ENCODE measurements at places on chromosomes 5 and 9.

- no peak for DNase-seq
Observed at GRCh38 chr9:112093870-112094216, 81.3 kb downstream of the SUSD1 start.

DNA sequence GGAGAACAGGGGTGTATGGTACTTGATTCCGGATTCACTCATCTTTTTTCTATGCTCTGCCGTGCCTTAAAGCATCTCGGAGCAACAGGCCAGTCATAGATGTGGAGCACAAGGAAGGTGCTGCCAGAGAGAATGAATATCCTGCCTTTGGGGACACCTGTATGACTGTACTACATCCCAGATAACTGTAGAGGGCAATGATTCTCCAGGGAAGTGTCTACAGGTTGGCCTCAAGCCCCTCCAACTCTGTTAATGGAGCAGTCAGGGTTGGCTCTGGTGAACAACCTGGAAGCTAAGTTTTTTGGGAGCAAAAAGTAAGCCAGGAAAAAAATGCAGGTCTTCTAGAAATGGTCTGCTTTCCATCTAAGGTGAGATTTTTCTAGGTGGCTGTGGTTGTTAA, 71.0 kb downstream of the NREP start:
- DNase-seq: no peak

DNA sequence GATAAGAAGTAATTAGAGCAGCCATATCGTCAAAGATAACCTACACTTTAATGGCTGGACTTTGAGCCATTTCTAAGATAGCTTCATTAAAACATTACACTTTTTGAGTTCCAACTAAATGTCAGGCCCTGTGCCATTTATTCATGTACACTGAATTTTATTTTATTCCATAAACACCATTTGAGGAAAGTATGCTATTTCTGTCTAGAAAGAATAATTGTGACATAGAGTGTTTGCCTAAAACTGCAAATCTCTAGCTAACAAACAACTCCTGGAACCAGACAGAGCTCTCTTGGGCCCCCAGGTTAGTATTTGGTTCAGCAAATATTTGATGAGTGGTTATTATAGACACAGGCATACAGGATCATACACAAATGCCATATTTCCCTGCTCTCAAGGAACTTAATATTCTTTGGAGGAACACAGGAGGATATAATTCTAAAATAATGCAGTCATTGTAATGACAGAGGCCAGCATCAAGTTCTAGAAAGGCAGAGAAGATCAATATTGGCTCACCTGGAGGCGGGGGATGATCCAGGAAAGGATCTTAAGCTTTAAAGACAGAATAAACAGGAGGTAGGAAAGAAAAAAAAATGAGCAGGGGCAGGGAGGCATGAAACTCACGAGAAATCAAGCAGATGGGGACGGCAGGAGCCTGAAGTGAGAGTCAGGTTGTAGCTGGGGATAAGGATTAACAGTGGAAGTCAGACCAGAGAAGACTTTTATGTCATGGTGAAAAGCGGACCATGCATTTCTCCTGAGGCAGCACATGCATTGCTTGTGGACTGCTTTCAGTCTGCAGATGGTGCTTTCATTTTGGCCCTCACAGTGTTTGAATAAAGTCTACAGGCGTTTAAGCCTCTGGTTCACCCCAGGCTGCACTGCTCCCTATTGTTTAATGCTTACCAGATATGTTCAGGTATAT, 127.7 kb downstream of the GCNT1 start:
- no peak for DNase-seq

DNA sequence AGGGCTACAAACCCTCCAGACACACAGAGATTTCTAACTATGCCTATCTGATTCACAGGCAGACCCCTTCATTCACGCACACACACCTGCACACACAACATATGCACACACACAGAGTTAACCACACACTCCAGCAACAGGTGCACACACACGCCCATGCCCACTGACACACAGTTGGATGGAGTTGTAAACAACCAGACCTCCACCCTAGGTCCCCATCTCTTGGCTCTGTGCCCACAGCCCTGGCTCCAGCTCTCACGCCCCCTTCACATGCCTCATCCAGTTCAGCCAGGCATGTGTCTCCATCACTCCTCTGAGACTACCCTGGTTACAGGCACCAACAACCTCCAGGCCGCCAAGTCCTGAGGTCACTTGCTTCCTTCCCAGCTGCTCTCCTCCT, 61.1 kb downstream of the PSD2 start:
- DNase-seq: no peak

DNA sequence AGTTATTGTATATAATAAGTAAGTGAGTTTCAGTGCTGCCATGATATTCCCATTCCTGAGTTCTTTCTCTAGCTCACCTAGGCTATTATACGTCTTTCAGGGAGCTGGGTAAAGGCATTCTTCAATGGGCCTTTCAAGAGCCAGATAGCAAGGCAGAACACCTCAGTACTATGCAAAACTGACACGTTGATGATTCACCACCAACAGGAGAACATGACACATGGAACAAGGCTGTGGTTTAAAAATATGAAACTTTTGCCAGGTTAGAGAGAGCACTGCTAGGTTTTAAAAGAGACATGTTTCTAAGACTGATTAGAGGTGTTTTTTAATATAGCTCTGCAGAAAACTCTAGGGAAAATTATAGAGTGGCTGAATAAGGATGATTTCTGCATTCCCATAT, 95.9 kb downstream of the UGCG start:
- no peak for DNase-seq

- DNase-seq: no peak
Observed at GRCh38 chr5:39588179-39588578, 163.4 kb upstream of the DAB2 start.

DNA sequence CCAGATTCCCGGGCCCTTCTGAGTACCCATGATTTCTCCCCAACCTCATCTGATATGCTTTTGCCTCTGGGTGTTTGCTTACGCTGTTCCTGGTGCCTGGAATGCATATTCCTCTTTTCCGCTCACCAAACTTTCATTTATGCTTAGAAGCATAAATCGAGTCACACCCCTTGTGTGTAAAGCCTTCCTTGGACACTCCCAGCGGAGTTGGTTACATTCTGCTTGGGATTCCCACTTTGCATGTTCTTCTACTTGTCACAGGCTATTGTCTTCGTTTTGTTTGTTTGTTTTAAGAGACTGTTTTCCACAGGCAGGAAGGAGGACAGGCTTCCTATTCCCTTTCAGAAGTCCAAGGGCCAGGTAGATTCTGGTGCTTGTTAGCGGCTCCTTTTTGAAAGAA, 76.5 kb downstream of the SEC61B start:
- no peak for DNase-seq

GRCh38 chr5:10485142-10485795, 43.6 kb downstream of the ROPN1L start:
- DNase-seq: no peak

GRCh38 chr5:132962429-132963021, 909 bp downstream of the AFF4 start:
- DNase-seq: no peak

DNA sequence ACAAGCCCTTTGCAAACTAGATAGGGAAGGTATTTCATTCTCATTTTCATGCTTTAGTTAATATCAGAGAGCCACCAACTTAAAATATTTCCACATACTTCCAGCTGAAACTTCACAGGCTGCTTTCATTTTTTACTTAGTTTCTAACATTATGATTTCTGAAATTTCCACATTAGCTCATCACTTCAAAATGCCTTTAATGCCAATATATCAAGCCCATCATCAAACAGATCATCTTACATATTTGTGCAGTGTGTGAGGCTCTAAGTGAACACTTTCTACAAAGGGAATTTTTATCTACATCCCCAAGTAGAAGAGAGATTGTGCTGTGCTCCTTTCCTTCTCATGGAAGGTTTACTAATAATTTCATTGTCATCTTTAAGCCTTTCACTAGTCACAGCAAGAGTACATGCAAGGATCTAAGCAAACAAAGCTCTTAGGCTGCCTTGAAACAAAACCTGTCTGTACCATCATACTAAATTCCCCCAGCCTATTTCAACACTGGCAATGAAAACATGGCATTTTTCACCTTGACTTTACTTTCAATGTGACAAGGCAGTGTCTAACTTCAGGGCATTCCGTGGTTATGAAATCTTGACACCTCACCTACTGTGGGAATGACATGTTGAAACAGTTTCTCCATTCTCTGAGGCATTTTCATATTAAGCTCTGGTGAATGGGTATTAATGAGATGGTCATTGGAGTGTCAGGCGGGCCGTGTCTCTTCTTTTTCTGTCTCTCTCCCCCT, 45.4 kb downstream of the PPP2R2B start:
- DNase-seq: no peak

GRCh38 chr9:91693226-91693625, 256.8 kb downstream of the ROR2 start:
- no peak for DNase-seq

DNA sequence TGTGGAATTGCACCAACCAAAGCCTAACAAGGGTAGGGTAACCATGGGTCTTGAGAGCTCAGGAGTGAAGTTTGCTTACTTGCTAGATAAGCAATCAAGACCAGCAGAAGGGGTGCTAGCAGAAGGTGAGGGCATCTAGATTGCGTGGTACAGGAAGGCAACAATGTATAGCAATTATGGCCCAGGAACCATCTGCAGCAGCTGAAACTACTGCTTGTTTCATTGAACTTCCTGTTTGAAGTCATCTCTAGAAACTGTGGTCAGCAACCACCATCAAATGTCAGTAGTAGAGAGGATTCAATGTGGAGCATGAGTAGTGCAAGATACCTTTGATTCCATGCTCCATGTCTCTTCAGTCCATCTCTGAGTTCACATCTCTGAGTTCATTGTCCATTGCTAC, 462.1 kb upstream of the GRAMD2B start:
- DNase-seq: no peak

DNA sequence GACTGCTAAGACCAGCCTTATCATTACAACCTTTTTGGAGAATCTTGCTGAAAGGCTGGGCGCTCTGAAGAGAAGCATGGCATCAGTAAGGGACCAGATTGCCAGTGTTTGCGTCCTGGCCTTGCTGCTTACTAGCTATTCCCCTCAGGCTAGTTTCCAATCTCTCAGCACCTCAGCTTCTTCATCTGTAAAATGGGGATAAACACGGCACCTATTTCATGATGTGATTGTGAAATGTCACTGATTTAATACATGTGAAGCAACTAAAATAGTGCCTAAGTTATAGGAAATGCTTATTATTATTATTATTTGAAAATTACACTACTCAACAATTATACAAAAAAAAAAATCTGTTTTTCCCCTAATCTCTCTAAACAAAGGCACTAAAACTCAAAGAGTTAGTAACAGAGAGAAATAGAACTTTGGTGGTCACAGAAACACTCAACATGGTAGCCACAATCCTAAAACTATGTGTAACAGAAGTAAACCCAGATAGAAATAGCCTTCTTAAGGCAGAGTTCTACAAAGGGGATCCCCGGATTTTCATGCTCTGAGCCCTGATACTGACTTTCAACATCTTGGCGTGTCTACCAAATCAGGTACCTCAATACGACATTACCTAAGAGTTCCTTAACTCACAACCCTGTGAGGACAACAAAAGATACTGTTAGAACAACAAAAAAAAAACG, 62.0 kb downstream of the ENC1 start:
- DNase-seq: no peak

DNA sequence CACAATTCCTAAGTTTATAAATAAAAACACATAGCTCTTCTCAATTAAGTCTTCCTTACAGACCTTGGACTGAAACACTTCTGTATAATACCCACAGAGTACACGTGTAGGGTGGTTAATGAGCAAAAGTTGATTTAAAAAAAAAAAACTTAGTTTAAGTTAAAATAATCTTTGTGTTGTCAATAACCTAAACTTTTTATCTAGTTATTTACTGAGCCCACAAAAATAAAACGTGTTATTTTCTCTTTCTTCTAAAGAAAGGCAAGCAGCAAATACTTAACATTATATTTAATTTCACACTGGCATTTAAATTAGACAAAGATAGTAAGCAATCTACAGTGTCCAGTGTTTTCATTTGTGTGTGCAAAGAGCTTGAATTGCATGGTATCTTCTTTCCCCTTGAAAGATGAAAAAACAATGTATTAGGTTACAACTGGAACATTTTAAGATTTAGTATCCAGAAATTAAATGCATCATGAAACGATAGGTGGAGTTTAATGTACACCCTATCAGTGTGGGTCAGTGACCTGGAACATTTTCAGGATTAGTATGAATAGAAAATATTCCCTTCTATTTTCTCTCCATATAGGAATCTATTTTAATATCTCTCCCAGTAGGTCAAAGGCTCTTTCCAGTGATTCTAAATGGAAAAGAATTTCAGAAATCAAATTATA, 1014.8 kb downstream of the NR2F1-AS1 start:
- DNase-seq: no peak

GRCh38 chr5:37234288-37234687, 14.9 kb downstream of the CPLANE1 start:
- no peak for DNase-seq

GRCh38 chr5:124056991-124057723, 545.2 kb downstream of the CSNK1G3 start:
- no peak for DNase-seq

GRCh38 chr5:157519579-157520253, 55.9 kb downstream of the ADAM19 start:
- DNase-seq: no peak

GRCh38 chr5:37208883-37209797, 40.0 kb downstream of the CPLANE1 start:
- no peak for DNase-seq

GRCh38 chr5:15646371-15646770, 146.4 kb downstream of the FBXL7 start:
- no peak for DNase-seq

DNA sequence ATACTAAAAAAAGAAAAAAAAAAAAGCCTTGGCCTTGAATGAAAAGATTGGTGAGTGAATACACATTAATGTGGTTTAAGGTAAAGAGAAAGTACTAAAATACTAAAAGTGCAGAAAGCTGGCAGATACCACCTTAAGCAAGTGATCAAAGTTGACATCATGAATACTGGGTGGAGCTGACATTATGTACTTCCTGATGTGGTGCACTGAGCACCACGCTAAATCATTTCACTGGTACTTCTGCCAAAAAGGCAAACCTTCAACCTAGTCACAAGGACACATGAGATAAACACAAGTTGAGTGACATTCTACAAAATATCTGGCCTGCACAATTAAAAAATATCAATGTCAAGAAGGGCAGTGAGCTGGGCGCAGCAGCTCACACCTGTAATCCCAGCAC, 33.8 kb upstream of the PANK3 start:
- no peak for DNase-seq
